ENCODE measurements at places on chromosomes 2 and 18. TPM values are rescaled to one million over a fixed set of nuclear protein-coding genes. Genes with fewer than 3 reads are reported as not detected.

The IRS1 gene
- total RNA-seq, result 18.5 TPM

The REG3G gene
- not detected for total RNA-seq

The ATF2 gene
- 19.6 TPM for total RNA-seq

The PTGR3 gene
- 16.5 TPM for total RNA-seq

The HDLBP gene
- total RNA-seq, result 711 TPM

The MYO1B gene
- 74.6 TPM for total RNA-seq

The SCN9A gene
- 3.0 TPM for total RNA-seq

Measured in pericardium fibroblast (primary cell).